ENCODE measurements at places on chromosomes 12 and 14.

DNA sequence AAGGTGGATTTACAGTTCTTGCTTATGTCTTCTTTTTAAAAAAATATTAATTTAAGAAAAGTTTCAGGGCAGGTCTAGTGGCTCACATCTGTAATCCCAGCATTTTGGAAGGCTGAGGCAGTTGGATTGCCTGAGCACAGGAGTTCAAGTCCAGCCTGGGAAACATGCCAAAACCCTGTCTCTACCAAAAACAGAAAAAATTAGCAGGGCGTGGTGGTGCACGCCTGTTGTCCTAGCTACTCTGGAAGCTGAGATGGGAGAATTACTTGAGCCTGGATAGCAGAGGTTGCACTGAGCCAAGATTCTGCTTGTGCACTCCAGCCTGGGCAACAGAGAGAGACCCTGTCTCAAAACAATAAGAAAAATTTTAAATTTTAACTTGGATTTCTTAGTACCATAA, 5.4 kb upstream of the TAS2R46 start:
- DNase-seq = no peak

- no peak for DNase-seq
These were observed 1494.7 kb upstream of the TMEM132C start for GRCh38 chr12:126772171-126772864.

- DNase-seq = no peak
These were observed 17.0 kb upstream of the BCL7A start for GRCh38 chr12:122004633-122005071.

GRCh38 chr12:39923364-39923763, 182.5 kb downstream of the SLC2A13 start:
- DNase-seq = no peak

GRCh38 chr12:102413396-102413795, 67.0 kb downstream of the IGF1 start:
- no peak for DNase-seq

DNA sequence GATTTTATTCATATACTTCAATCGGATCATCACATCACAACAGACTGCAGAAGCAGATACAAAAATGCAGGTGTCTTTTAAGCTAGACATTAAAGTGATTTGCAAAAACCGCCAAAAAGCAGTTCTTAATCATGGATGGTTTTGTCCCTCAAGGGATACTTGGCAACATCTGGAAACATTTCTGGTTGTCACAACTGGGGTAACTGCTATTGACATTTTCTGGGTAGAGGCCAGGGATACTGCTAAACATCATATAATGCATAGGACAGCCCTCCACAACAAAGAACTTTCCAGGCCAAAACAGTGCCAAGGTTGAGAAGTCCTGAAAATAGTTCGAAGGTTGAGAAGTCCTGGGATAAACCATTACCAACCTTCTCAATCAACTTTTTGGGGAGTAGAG, 101.8 kb upstream of the BBS10 start:
- DNase-seq = no peak

DNA sequence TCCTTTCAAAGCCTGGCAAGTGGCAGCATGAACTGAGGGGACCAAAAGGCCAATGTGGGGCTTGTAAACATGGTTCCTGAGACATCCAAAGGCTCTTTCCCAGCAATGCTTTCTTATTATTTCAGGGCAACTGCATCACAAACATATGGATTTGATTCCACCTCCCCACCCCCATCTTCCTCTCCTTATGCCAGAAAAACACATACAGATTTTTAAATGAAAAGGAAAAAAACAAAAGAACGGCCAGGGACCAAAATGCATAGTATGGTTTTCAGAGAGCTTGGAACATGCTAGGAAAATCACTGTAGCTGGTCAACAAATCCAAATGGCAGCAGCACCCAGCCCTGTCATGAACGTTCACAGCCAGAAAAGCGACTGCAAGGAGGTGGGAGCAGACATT, 167.6 kb downstream of the ANO2 start:
- DNase-seq = no peak

DNA sequence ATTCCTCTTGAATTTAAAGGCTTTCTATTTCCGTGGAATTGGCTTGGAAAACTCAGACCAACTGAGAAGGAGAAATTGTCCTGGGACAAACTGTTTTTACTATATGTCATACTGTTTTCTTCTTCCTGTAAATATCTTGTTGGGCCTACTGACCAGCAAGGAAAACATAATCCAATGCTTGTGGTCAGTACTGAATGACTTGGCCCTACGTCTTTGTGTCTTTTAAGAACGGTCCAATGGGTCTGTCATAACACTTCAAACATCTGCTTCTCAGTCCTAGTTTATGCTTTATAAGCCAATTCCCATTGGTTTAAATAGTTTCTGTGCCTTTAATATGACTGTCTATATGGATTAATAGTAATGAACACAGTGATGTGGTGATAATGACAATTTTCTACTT, 248.5 kb upstream of the DDHD1 start:
- no peak for DNase-seq

GRCh38 chr12:57605811-57606311, 1.2 kb downstream of the DTX3 start:
- DNase-seq = no peak

GRCh38 chr12:89884416-89884898, 175.8 kb upstream of the ATP2B1 start:
- no peak for DNase-seq

DNA sequence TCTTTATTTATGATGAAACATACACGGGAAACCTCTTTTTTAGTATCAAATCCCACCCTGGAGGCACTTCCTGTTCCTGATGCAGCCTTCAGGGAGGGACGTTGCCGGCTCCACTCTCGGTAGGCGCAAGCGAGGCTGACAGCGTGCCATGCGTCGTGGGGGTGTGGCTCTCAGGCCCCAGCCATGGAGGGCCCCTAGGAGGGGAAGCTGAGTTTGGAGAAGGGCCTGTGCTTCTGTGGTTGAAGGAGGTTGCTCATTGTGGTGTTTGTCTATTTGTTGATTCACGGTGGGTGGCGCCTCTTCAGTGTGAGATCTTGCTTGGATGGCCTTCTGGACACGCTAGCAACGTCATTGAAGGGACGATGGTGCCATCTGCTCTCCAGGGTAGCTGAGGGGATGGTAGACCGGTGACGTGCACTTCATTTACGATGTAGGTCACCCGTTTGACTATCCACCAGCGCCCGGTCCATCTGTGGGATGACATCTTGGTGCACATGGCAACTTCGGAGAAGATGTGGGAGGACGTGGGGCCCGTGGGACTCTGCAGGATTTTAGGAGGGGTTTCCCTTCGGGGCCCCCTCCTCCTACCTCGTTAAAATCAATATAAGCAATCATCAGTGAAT, 126.3 kb upstream of the RTL1 start:
- DNase-seq = no peak

GRCh38 chr14:26187996-26188620, 409.7 kb downstream of the NOVA1 start:
- DNase-seq = no peak
